ENCODE measurements at places on chromosomes 13 and 19. TPM values are rescaled to one million over a fixed set of nuclear protein-coding genes. Genes with fewer than 3 reads are reported as not detected.

ADAMTS10 gene
- 25.0 TPM for polyA plus RNA-seq

- DNase-seq = no peak
Observed at GRCh38 chr19:13797870-13798269, 2.6 kb downstream of the ZSWIM4 start.

SOX1 gene
- polyA plus RNA-seq = 0.05 TPM

DNA sequence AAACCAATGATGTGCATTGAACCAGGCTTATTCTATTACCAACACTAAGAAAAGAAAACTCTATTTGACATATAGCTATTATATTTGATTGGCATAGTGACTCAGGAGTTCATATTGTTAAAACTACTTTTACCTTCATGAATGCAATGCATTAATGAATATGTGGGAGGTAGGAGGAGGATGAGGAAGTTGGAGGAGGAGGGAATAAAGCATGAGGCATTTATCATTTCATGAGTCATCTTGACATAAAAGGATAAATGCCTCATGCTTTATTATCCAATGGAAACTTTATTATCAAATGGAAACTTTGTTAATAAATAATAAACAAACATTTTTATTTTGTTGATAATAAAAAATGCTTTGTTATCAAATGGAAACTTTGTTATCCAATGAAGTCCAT, 116.5 kb downstream of the SPRY2 start:
- no peak for DNase-seq

- DNase-seq = no peak
Observed at GRCh38 chr19:853014-853585, 997 bp downstream of the ELANE start.

DNA sequence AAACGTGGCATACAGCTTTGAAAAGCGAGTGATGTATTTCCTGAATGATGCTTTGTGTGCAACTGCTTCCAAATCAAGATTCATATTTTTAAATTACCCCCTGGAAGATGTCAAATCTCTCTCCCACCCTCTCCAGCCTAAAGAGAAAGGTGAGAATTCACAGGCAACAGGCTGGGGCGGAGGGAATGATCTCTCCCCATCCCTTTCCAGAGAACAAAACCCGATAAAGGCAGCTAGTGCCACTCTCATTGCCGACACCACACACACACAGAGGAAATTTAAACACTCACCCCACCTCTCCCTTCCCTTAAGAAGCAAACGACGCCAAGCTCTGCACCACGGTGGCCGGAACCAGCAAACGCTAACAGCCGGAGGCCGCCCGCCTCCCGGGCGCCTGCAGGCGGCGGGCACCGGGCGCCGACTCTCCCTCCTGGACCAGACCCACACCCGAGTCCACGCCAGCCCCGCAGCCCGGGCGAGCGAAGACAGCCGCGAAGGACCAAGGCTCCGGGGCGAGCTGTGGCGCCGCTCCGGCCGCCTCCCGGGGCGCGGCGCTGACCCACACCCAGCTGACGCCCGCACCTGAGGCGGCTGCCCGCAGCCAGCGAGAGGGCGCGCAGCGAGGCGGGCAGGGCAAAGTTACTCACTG, 477 bp downstream of the LNX2 start:
- no peak for DNase-seq

CYP2B6 gene
- polyA plus RNA-seq = not detected
